ENCODE measurements at places on chromosomes 5 and 9. TPM values are rescaled to one million over a fixed set of nuclear protein-coding genes. Genes with fewer than 3 reads are reported as not detected.

ANKRD20A1 gene
- total RNA-seq: not detected

SLC4A9 gene
- not detected for total RNA-seq

SPATA31A3 gene
- not detected for total RNA-seq

FBLL1 gene
- 0.52 TPM for total RNA-seq

RNF183 gene
- total RNA-seq: not detected
